AG04450 (cell line): ENCODE measurements at places on chromosomes 3 and 15.

- DNase-seq = no peak
Measured at GRCh38 chr3:129694228-129694627, 87.8 kb upstream of the PLXND1 start.

DNA sequence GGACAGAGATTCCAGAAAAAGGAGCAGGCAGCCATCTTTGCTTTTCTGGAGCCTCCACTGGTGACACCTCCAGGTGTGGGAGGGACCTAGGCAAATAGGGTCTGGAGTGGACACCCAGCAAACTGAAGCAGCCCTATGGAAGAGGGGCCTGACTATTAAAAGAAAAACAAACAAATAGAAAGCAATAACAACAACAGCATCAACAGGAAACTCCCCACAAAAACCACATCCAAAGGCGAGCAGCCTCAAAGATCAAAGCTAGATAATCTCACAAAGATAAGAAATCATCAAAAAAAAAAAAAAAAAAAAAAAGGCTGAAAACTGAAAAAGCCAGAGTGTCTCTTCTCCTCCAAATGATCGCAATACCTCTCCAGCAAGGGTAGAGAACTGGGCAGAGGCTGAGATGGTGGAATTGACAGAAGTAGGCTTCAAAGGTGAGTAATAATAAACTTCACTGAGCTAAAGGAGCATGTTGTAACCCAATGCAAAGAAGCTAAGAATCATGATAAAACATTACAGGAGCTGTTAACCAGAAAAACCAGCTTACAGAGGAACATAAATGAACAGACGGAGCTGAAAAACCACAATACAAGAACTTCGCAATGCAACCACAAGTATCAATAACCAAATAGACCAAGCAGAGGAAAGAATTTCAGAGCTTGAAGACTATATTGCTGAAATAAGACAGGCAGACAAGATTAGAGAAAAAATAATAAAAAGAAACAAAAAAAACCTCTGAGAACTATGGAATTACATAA, 225.4 kb downstream of the CTNNB1 start:
- no peak for DNase-seq

DNA sequence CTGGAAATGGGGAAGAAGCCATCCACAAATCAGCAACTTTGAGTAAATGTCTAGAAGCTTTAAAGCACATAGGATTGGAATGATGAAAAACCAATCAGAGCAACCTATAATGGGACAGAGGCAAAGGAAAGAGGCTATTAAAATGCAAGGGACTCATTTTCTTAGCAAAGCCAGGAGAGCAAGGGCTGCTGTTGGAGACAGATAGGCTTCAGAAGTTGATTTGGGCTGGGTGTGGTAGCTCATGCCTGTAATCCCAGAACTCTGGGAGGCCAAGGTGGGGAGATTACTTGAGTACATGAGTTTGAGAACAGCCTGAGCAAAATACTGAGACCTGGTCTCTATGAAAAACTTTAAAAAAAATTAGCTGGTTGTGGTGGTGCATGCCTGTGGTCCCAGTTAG, 16.1 kb downstream of the ERICH6 start:
- DNase-seq = no peak

- no peak for DNase-seq
Measured at GRCh38 chr15:66951531-66952320, 113.7 kb upstream of the SMAD3 start.

- DNase-seq = no peak
Measured at GRCh38 chr15:69543681-69544364, 91.2 kb downstream of the RPLP1 start.

DNA sequence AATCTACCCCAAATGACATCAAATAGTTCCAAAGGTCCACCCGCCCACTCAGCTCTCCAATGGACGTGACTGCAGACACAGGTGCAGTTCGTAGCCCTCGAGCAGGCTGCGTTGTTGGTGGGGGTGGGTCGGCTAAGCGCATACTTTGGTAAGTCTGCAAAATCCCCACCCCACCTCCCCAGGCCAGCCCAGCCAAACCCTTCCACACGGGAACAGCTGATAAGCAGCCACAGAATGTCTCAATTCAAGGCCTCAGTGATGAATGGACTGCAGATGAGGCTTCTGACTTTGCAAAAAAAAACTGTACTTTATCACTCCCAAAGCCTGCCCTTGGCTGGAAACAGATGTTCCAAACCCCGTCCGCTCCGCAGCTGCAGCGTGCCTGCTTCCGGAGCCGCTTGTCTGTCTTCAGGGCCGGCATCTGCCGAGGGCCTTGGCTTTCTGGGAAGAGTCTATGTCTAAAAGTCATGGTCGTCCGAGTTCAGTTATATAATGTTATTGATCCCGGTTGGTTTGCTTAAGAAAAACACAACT, 38.2 kb downstream of the PCSK6 start:
- DNase-seq = no peak

- DNase-seq = no peak
Measured at GRCh38 chr15:101349047-101349951, 54.3 kb upstream of the SNRPA1 start.

GRCh38 chr3:52095990-52096775, 39.8 kb upstream of the DUSP7 start:
- no peak for DNase-seq

DNA sequence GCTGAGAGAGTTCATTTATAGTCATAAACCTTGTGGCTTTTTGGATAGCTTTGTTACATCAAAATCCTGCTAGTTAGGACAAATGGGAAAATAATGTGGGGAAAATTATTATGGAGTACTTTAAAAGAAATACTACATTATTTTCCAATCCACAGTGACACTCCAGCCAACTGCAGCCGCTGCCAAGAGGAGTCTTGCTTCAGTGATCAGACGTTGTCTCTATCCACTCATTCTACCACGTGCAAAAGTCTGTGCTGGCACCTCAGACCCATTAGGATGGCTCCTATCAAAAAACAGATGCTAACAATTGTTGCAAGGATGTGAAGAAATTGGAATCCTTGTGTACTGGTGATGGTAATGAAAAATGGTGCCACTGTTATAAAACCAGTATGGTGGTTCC, 128.6 kb upstream of the IQSEC1 start:
- DNase-seq = no peak

GRCh38 chr15:29116970-29117700, 152.5 kb downstream of the NSMCE3 start:
- no peak for DNase-seq

DNA sequence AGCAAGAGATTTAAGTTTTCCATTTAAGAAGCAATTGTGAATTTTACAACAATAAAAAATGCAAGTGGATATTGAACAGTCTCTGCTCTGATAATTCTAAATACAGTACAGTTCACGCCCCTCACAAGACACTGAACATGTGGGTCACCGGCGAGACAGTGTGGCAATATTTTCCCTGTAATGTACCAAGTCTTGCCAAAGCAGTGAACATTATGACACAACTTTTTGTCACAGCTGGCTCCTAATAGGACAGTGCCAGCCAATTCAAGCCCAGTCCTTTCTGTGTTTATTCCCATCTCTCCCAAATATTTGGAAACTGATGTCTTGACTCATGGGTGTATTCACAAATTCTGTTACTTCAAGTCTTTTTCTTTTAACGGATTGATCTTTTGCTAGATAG, 62.3 kb downstream of the PPARG start:
- no peak for DNase-seq

DNA sequence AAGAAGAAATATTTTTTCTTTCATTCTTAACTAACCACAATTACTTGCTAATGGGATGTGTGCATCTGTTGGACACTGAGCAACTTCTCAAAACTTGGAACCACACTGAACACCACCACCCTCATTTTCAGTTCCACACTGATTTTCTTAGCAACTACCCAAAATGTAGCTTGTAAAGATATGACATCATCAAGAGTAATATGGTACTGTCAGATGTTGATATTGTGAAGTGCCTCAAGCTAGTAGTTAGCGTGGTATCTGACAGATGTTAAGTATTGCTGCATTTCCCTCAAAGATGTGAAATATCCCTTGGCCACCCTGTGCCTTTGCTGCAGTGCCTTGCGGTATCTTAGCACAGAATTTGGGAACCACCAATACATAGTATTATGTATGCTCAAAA, 9.3 kb downstream of the RFTN1 start:
- DNase-seq = no peak

GRCh38 chr15:80554560-80554959, 140.6 kb upstream of the ABHD17C start:
- DNase-seq = no peak

GRCh38 chr15:80764535-80764934, 14.6 kb upstream of the CEMIP start:
- DNase-seq = no peak

DNA sequence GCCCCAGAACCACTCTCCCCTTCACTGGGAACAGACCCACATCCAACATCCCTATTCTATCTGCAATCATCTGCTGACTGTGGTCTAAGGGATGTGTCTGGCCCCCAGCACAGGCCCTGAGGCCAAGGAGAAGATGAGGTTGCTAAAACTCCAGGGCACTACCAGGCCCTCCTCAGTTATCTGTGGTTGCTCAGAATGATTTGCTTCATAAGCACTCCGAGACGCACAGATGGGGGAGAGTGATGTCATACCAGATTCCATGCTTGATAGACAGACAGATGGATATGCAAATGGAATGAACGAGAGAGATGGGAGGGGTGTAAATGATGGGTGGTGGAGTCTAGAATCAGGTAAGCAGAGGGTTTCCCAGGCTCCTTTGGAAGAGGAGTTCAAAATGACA, 57.8 kb downstream of the CEMIP start:
- DNase-seq = no peak

- DNase-seq = no peak
Measured at GRCh38 chr3:30474371-30474770, 132.0 kb upstream of the TGFBR2 start.

GRCh38 chr3:126541628-126542339, 16.9 kb downstream of the C3orf22 start:
- DNase-seq = no peak

- no peak for DNase-seq
Measured at GRCh38 chr3:177449360-177450006, 252.2 kb upstream of the TBL1XR1 start.

DNA sequence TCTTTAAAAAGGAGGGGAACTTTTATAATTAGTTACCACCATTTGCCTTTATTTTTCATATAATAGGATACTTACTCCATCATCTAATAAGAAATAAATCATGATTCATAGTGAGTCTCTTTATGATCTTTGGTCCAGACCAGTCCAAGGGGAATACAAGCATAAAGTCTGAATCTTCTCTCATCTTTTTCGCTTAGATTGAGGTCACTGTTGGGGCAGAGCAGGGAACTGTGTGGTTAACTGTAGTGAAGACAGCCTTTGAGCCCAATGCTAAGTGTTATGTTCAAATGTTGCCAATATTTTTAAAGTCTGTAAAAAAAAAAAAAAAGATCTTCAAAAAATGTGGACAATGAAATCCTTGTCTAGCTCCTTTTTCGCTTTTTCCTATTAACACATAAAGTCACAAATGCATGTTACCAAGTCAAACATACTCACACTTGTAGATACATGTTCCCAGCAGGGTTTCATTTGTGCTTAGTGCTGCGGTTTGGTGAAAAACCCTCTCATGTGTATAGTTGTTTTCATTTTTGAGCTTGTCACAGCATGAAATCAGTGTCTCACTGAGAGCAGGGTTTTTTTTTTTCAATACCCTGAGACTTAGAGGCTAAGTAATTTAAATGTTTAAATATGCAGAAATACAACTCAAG, 72.1 kb downstream of the EPHA3 start:
- no peak for DNase-seq

DNA sequence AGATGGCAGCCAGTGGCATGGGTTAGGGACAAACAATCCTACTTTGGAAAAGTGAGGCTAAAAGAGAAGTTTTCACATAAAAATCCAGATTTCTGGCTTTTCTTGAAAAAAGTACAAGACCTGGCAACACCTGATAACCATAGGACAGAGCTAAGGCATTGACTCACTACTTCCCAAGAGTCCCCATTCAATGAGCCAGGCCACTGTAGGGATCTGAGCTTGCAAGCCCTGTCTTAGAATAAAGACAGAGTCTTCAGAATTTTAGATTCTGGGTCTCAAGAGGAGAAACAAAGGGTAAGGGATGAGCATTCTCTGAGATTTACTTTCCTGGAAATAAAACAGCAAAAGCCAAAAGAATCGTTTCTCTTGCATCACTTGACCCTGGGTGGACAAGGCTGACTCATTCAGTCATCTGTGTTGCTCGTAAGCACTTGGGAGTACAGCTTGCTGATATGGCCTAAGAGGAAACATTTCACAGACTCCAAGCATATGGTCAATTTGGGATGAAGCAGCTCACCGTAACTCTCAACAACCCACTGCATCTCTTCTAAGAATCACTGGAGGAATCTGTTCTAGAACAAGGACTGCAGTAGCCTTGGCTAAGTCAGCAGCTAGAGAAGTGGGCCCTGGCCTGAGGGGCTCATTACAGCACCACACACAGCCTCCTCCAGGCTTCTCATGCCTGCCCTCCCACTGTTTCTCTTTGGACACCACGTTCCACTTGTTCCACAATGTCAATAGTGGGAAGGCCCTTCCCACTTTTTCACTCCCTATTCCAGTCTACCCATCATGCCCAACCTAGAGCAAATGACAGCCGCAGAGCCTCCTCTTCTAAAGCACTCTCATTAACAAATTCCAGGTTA, 86.2 kb downstream of the RFTN1 start:
- peak; percentile 89 for DNase-seq

GRCh38 chr3:95319921-95320494, 1257.1 kb downstream of the NSUN3 start:
- DNase-seq = no peak

- no peak for DNase-seq
Measured at GRCh38 chr15:80371924-80372323, 32.3 kb upstream of the ARNT2 start.

DNA sequence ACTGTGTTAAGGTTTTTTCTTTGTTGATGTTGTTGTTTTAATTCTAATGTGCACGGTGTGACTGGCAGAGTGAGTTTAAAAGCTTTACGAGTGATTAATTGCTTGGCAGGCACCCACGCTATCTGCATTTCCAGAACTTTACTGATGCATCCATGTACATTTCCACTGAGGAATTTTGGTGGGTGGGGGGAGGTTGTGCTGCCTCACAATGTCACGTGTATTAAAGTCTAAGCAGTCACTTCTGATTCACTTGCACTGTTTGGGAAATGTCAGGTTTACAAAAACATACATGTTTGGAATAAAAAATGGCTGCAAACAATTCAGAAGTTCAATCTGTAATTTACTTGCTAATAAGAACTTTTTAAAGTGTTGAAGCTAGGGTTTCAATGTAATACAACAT, 38.5 kb upstream of the CTDSPL start:
- no peak for DNase-seq

- DNase-seq = no peak
Measured at GRCh38 chr3:54120657-54121413, 1.5 kb upstream of the CACNA2D3 start.

- DNase-seq = peak; percentile 63
Measured at GRCh38 chr15:41772720-41773331, 1.5 kb upstream of the MAPKBP1 start.
